MCF 10A (cell line): ENCODE measurements at places on chromosomes 3 and 15.

GRCh38 chr15:73926219-73927002, at the start of gene LOXL1:
Gene LOXL1, plus strand, starts transcription at chr15:73926462. Its CDS starts 322 bp downstream, at chr15:73926784.
- peak; percentile 53 for DNase-seq

DNA sequence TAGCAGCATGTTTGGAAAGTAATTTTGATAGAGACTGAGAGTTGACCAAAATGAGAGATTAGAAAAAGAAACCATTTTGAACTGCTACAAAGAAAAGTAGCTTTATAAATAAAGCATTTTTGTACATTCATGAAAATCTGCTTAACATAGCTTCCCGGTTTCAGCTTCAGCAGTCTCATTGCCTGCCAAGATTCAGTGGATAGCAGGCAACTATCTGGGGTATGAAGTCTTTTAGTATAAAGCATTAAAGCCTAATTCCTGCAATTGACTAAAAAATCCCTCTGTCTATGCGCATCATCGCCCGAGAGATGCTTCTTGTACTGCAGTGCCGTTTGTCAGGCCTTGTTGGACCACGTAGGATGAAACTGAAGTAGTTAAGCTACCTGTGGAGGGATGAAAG, 588.4 kb downstream of the NAALADL2 start:
- DNase-seq, result no peak

DNA sequence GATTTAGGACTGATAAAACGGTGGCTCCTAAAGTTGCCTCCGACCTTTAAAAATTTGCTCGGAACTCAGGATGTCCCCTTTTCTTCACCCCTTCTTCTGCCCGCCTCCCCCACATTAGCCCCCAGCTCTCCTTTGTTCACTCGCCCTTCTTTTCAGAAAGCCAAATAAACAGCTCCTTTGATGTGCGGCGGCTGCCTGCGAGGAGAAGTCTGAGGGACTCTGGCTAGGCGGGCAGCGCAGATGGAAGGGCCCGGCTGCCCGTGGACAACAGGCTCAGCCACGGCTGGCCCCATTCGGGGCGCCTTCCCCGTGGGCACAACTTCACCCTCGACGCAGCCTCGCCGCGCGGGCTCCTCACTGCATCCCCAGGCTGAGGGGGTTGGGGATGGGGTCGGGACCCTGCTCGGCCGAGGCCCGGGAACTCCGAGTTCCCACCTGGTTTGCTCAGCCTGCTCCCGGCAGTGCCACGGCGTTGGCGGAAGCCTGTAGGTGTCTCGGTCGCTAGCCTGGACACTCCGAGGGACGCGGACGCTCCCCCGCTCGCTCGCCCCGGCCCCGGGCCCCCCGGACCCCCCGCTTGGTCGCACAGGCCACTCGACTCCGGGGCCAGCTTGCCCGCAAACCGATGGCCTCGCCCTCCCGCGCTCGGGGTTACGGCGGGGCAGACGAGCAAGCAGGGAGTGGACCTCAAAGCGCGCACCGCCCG, 897 bp upstream of the TLE3 start:
- peak; percentile 27 for DNase-seq

GRCh38 chr3:39133093-39133490, 20.3 kb downstream of the CSRNP1 start:
- no peak for DNase-seq

GRCh38 chr3:184361932-184362667, 590 bp downstream of the POLR2H start:
- DNase-seq, result peak; percentile 75

DNA sequence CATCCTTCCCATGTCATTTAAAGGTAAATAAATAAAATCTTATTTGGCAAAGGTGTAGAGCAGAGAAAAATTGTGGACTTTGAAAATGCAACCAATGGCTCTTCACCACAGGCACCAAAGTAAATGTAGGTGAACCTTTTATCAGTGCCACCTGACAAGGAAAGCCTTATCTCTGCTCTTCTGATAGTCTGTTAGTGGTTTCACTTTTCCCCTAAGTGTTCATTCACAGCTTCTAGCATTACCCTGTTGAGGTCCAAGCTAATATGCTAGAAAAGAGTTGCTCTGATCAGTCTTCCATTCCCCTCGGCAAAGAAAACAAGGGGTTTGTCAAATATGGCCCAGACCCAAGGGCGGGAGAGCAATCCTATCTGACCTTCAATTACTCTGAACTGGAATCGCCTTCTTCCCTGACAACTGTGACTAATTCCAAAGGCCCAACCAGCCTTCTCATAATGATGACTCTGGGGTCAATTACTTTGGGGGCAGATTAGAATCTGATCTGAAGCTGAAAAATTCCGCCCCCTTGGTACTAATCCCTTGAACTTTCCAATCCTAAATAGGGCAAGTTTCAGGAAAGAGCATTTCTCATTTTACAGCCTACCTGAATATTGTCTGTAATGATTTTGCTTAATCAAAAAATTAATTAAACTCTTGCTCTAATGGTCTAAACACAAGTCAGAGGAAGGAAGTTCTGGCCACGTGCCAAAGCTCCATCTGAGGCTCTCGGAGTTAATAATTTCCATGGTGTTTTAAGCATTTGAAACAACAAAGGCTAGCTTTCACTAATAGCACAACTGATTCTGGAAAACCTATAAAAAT, 52.4 kb downstream of the SETMAR start:
- DNase-seq, result no peak

DNA sequence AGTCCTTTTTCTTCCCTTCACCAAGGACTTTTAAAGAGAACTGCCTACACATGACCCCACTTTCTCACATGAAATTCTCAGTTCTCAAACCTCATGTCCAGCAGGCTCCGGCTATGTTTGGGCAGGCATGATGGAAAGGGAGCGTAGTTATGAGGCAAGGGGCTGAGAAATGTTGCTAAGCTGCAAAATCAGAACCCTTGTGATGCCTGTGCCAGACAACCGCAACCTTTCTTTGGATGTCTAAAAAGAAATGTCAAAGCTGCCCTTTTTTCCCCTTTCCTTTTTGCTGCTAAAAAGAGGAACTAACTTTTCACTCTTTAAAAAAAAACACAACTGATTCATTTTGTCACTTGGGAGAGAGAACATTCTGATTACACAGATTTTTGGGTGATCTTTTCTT, 19.2 kb downstream of the GNB4 start:
- no peak for DNase-seq
